ENCODE measurements at places on chromosomes 13 and 19.

GRCh38 chr19:933553-933882 lies 7.7 kb downstream of the ARID3A start:
- no peak for DNase-seq

GRCh38 chr19:23699521-23699860 lies 12.5 kb upstream of the ZNF675 start:
- DNase-seq: no peak

DNA sequence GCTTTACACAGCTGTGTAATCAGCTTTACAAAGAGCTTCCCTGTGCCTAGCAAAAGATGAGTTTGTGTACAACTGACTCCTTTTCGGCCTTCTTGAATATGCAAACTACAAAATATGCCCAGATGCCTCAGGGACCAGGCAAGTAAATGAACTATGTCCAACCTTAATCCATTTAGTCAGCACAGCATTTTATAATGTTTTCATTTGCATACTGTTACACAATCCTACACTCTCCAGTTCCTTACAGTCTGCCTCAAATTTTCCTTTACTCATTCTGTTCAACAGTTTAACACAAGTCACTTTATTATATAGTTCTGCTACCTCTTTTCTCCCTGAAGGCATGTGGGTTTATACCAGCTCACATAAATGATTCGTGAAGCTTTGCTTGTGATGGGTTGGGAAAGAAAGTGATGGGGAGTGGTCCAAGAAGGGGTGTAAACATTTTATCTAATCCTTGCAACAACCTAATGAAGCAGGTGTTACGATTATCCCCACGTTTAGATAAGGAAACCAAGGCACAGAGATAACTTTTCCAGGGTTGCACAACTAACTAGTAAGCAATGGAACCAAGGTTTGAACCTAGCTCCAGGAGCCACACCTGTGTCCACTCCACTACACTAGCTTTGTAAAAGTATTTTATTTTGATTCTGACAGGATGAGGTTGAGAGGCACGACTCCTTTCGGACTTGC lies 3.3 kb upstream of the USP12 start:
- DNase-seq: no peak

GRCh38 chr13:32669030-32669646 lies 82.9 kb downstream of the PDS5B start:
- DNase-seq: peak; percentile 58

- no peak for DNase-seq
Measured at GRCh38 chr19:11067356-11068113, 21.7 kb upstream of the LDLR start.

Data from CD4-positive, alpha-beta T cell treated with Interleukin-4 for 1 hour (primary cell).